ENCODE measurements at places on chromosomes 1 and 21. TPM values are rescaled to one million over a fixed set of nuclear protein-coding genes. Genes with fewer than 3 reads are reported as not detected.

UAP1 gene
- 120 TPM for total RNA-seq

DNA sequence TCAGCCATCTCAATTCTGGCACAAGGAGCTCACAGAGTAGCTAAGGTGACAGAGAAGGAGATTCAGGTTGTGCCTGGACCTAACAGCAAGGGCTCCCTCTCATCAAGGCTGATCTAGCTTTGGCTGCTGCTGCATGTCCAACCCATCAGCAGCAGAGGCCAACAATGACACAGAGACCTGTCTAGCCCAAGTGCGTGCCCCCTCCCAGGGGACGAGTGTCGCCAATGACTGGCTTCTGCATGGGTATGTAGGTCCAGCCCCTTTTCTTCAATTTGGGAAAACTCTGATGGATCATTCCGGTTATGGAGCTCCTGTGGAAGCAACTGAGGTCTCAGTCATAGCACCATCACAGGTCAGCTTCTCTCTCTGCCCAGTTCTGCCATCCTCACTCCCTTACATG is 83.3 kb downstream of the KCNJ15 start:
- DNase-seq: no peak

OLIG2 gene
- total RNA-seq: not detected

OR14K1 gene
- not detected for total RNA-seq

HAO2 gene
- 377 TPM for total RNA-seq

- DNase-seq: no peak
Measured at GRCh38 chr1:97901017-97901658, 19.7 kb downstream of the DPYD start.

GRCh38 chr1:111990026-111990877 is 784 bp upstream of the KCND3 start:
- DNase-seq: no peak

DNA sequence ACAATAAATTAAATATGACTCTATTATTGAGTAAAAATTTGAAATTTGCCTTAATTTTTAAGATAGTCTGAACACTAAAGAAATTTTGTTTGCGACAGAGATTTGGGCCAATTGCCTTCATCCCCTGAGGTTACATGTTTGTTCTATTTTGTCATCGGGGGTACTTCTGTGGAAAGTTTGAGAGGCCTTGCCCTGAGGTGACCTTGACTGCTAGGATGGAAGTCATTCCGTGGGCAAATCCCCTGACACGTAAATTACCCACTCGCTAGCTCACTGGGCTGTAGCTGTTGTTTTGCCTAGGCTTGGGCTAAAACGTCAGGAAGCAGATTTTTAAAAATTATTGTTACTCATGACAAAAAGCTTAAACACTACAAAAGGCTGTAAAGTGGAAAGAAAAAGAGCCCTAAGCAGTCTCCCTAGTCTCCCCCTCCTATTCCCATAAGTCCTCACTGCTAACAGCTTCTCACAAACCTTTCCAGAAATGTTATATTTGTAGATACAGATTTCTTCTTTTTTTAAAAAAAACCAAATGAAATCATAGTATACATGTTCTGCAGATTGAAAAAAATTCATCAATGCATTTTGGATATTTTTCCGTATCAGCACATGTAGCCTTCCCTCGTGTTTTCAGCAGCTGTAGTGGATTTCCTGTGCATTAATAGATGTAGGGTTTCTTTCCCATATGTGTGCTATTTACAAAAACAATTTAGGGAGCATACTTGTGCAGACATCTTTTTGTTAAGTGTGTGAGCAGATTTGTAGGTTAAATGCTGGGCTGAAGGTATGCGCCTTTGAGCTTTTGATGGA is 142.7 kb downstream of the MRPS6 start:
- DNase-seq: no peak

GRCh38 chr1:233965856-233966255 is 61.4 kb downstream of the SLC35F3 start:
- no peak for DNase-seq

GSTM2 gene
- total RNA-seq: 7.1 TPM

DNA sequence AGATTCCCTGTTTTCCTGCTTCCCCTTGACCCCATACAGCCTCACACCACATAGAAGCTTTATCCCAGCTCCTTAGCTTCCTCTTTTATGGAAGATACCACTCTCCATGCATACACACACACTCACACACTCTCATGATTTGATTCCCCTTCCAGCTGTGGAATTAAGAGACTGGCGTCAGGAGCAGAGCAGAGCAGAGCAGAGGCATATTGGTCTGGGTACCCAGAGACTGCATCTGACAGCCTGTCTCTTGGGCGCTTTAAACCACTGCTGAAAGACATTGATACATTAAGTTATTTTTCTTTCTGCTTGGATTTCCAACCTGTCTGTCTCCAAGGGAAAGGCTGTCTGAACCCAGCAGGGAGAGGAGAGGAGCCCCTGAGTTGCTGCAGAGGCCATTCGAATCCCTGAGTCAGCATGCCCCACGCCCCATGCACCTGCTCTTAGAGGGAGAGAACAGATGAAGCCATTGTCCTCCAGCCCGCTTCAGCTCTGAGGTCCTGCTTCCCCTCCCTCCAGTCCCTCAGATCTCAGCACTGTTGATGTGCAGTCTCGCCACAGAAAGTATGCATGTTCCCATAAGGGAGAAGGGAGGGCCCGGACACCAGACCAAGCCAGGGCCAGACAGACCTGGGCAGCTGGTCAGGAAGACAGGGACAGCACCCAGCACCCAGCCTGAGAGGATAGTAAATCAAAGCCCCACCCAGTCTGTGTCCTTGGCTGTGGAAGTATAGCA is 66.7 kb upstream of the GJB5 start:
- DNase-seq: no peak

- DNase-seq: no peak
Measured at GRCh38 chr1:227260433-227260832, 57.9 kb downstream of the CDC42BPA start.

DNA sequence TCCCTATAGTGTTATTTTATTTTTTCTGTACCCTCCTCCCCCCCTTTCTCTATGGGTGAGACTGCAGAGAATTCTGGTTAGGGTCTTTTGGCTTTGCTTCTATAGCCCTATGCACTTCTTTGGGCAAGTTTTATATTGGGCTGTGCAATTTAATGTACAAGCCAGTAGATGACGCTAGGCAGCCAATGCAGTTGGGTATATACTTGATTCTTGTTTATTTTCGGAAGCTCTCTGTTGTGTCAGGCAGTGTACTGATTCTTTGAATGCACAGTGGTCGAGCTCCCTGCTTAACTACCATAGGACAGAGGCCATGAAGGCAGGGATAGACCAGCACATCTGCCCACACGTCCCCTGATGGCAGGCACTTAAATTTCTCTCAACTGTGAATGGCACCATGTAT is 34.1 kb upstream of the GPR52 start:
- no peak for DNase-seq

All from liver (tissue), 10 donors.